ENCODE measurements at places on chromosomes 1 and 21.

- DNase-seq: no peak
Observed at GRCh38 chr21:16910435-16911165, 602.2 kb upstream of the CXADR start.

DNA sequence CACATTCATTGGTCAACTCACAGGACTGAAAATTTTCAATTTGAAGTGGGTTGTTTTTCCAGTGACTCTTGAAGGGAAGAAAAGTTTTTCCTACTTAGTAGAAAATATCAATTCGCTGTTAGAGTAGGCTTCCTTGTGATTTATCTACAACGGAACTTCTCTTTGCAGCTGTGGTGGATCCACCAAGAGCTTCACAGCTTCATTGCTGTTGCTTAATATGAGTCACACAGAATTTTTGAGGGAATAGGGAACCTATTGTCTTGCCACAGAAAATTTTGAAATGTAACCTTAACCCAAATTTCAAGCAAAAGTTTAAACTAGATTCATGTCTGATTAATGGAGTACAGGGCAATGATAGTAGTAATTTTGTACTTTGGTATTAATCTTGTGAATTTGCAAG, 58.4 kb upstream of the IFI44L start:
- DNase-seq: no peak

GRCh38 chr1:214455971-214456867, 95.2 kb downstream of the PTPN14 start:
- no peak for DNase-seq

GRCh38 chr1:198123133-198123532, 33.7 kb upstream of the NEK7 start:
- no peak for DNase-seq

GRCh38 chr1:42456754-42457089, 379 bp downstream of the PPCS start:
- no peak for DNase-seq

- DNase-seq: no peak
Observed at GRCh38 chr1:18722270-18722669, 91.6 kb downstream of the PAX7 start.
